ENCODE measurements at places on chromosomes 11 and 22.

DNA sequence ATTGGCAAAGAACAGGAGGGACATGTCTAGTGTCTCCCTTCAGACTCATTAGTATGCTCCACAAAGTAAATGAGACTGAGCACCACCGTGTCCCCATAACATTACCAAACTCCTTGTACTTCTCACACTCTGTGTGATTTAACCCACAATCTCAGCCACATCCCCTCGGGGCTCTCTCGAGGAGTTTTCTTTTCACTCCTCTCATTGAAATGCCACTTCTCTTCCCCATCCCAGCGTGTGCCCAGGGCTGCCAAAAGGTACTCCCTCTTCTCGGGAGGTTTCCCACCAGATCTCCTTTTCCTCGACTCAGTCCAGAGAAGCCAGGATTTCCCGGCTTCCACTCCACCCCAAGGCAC, 1.1 kb downstream of the RBFOX2 start:
- DNase-seq, result peak; percentile 62

GRCh38 chr22:34534101-34534500, 531.9 kb upstream of the ISX start:
- DNase-seq, result peak; percentile 10

GRCh38 chr11:12185914-12186313, 75.5 kb downstream of the MICAL2 start:
- DNase-seq, result no peak

GRCh38 chr11:86676533-86677154, 4.2 kb upstream of the ME3 start:
- peak; percentile 64 for DNase-seq

- DNase-seq, result no peak
Measured at GRCh38 chr11:2474059-2474901, 29.5 kb downstream of the KCNQ1 start.

DNA sequence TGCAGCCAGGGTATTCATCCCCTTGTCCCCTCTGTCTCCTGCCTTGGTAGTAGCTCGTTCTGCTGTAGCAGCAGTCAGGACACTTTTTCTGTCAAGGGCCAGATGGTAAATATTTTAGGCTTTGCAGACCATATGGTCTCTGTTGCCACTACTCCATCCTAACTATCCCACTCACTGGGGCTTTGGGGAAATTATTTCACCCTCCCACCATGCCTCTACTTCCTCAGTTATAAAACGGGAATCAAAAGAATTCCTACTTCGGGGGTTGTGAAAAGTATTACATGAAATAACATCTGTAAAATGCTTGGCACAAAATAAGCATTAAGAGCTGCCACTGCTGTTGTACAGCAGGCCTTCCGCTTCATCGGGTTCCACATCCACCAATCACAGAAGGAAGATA, 89.9 kb upstream of the LDLRAD3 start:
- DNase-seq, result no peak

DNA sequence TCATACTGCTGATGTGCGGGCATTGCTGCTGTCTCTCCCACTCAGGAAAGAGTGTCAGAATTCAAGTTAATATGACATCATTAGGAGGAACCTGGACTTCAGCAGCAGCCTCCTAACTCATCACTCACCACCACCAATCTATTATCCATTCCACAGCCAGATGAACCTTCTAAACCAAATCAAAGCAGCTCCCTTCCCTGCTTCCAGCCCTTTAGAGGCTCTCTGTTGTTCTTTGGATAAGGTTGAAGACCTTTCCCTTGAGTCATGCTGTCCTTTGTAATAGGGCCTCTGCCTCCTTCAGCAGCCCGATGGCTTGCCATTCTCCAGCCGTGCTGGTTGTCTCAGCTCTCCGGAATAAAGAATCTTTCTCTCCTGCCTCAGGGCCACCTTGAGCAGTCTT, 301.3 kb downstream of the DDX10 start:
- no peak for DNase-seq

DNA sequence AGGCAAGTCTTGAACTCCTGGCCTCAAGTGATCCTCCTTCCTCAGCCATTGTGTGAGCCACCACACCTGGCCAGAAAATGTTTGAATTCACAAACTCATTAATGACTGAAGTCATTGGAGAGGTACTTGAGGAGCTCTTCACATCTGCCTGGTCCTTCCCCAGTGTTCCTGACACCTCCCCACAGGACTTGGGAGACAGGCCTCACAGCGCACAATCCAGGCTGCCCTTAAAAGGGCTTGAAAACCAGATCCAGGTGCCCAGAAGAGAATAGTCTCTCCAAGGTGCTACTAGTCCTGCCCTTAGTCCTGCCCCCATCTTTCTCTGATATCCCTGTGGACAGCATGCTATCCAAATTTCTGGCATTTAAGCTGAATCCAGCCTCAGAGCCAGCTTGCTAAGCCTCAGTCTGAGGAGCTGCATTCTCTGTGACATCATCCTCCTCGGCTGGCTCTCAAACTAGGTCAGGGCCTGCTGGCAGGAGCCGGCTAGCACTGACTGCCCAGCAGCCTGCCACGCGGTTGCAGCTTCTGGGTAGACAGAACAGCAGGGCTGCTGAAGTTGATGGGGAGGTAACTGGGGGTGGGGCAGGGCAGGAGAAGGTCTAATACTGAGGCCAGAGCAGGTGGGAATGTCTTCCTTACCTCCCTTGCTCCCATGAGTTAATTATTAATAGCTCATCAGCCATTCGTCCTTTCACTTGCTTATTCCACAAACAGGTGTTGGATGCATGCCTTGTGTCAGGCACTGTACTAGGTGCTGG, 35.3 kb upstream of the NECTIN1 start:
- no peak for DNase-seq

- DNase-seq, result no peak
Measured at GRCh38 chr11:125740617-125741016, 5.5 kb upstream of the PATE1 start.

DNA sequence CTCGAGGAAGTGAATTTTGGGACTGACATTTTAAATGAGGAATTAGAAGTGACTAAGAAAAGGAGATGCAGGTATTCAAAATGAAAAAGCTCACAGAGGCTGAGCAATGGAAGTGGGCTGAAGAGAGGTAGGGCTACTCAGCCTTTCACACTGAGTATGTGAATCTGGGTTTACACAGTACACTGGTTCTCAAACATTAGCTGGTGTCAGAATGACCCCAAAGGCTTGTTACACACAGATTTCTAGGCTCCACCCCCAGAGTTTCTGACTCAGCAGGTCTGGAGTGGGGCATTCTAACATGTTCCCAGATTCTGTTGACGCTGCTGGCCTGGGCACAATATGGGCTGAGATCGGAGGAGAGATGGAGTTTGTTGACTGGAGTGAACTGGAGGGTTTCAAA, 32.8 kb downstream of the CADM1 start:
- no peak for DNase-seq

DNA sequence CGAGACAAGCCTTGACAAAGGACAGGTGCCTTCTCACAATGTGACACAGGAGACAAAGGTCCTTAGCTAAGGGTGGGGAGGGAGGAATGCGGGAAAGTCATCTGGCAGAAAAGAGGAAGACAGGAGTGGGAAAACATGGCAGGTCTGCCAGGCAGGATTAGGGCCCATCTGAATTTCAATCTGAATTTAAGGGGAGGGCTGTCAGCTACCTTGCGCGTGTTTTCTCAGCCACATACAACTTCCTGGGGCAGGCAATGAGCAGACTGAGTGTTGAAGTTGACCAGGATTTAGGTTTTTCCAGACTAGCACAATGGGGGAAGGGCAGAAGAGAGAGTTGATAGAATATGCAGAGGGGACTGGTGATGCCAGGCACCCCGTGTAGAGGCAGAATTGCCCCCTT, 66.7 kb upstream of the LARGE1 start:
- no peak for DNase-seq

GRCh38 chr11:72826191-72826941, 12.2 kb downstream of the ATG16L2 start:
- no peak for DNase-seq

DNA sequence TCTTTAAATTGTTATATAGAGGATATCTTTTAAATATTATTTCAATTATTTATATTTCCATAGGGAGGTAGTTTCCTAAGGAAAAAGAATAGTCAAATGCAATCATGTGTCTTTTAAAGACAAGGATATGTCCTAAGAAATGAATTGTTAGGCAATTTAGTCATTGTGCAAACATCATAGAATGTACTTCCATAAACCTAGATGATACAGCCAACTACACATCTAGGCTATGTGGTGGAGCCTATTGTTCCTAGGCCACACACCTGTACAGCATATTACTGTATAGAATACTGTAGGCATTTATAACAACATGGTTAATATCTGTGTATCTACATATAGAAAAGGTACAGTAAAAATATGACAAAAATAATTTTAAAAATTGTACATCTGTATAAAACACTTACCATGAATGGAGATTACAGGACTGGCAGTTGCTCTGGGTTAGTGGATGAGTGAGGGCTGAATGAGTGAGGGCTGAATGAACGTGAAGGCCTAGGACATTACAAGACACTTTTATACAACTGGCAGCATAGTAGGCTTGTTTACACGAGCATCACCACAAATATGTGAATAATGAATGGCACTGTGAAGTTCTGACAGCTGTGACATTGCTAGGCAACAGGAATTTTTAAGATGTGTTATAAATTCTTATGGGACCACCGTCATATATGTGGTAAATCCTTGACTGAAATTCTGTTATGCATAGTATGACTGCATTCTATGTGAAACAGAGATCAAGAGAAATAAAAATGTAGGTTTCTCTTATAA, 1879.0 kb upstream of the RAG2 start:
- DNase-seq, result no peak

DNA sequence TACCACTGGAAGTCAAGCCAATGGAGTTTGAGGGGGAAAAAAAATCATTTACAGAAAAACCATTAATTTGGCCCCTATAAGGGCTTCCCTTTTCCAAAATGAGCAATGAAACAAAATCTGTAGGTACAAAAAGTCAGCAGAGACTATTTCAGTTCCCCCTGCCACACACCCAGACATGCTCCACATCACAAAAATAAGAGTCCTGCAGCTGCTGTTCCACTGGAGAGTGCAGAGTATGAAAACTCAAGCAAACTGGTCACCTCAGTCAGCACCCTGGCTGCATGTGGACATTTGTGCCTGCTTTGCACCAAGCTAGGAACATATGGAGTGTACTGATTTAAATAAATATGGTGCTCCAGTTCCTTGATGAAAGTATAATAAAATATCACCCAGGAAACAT, 15.1 kb downstream of the POU2AF1 start:
- DNase-seq, result peak; percentile 28

DNA sequence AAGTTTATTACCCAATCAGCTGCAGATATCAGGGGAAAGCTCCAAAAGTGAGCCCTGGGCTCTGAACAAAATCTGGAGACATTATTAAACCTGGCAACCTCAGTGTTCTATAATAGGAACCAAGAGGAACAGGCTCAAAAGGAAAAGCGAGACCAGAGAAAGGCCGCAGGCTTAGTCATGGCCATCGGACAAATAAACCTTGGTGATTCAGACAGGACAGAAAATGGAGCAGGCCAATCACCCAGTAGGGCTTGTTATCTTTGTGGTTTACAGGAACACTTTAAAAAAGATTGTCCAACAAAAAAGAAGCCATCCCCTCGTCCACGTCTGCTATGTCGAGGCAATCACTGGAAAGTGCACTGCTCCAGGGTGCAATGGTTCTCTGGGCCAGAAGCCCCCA, 7.7 kb upstream of the PANX1 start:
- no peak for DNase-seq

DNA sequence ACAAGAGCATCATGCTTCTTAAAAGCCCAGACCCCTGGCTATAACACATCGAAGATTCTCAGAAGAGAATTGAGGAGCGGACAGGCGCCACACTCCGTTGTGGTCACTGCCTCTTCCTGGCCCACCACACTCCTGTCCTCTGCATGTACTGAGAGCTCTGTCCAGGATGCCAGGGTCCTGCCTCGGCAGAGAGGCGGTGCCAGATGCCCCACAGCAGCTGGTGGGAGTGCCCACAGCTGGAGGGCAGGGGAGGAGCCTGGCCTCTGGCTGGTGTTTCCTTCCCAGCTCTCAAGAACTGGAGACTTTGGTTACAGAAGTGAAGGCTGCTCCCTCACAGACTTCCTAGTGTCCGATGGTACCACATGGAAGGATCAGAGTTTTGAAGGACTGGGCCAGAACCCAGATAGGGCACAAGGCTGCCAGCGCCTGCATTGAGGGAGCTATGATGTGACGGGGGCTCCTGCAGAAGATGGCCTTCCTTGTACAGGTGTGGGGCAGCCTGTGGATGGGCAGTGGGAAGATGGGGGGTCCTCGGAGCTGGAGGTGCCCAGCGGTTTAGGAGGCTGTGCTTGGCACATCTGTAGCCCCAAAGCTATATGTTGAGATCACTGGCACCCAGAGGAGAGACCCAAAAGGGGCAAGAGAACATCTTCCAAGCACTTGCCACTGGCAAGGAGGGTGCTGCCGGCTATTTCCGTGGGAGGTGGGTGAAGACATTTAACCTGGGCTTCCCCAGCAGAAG, 19.4 kb downstream of the RSPH14 start:
- no peak for DNase-seq

All from activated CD4-positive, alpha-beta T cell treated with anti-CD3 and anti-CD28 coated beads, Interleukin-2, amount 10 ng/mL, durations not matched to agents 24 days and 14 days (primary cell).